ENCODE measurements at places on chromosomes 6 and 20.

- DNase-seq, result no peak
These were observed 41.2 kb downstream of the THBS2 start for GRCh38 chr6:169212436-169212835.

DNA sequence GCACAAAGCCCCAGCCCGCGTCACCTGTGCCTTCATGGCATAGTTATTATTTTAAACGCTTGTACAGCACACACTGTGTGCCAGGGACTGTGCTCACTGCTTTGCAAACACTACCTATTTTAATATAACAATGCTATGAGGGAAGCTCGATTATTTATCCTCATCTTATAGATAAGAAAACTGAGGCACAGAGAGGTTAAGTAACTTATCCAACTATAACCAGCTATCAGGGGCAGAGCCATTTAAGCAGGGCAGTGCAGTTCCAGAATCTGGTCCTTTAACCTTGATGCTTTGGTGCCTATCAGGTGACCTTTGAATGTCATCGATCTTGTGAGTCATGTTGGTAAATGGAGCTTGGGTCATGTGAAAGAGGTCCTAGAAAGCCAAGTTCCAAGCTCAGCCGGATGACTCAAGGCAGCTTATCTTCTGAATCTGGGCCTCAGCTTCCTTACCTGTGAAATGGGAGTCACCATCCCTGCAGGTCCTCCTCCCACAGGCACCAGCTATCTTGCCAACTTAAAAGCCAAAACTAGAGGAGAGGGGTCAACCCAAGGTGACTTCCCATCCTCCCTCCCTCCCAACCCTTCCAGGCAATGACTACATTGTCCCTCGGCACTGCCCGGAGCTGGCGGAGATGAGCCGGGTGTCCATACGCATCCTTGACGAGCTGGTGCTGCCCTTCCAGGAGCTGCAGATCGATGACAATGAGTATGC lies 56.4 kb upstream of the TTPAL start:
- no peak for DNase-seq

DNA sequence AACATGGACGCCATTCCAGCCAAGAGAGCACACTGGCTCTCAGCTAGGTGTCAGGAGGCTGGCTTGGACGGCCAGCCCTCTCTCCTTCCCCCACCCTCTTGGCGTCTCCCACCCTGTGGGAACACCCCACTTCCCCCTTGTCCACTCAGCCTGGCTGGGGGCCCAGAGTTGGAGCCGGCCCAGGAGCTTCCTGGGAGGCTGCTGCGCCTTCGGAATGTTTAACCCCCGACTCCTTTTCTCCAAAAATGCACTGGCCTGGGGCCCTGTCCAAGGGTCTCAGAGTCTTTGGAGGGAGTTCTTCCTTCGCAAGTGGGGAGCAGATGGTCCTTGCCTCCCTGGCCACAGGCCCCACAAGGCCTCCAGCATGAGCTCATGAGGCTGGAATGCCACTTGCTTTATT lies 4.1 kb downstream of the ADAM33 start:
- DNase-seq, result no peak

DNA sequence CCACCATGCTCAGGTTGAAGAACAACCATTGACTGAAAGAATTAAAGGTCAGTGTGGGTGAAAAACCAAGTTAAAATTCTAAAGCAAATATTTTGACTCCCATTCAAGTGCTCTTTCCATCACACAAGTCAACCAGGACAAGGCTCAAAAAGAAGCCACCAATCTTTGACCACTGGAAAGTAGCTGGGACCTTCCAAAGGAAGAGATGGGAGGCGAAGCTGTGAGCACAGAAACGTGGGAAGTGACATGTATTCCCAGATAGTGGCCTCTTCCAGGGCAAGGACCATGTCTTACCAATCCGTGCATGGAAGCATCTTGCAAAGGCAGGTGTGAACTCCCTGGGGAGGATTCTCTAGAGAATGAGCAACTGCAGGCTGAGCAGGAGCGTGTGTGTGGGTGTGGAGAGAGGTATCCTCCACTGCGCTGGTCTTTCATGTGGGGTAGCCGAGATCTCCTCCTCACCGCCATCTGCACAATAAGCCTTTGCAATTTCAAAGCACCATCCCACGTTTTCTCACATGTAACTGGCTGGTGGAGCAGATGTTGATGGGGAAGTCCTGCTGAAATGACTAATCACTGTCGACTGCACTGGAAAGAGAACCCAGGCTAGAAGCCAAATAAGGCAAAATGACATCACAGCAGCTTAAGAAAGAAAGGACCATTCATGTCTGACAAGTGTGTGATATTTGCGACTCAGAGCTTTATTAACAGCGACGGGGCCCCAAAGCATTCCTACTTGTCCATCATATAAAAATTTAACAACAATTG lies 189.4 kb upstream of the RREB1 start:
- DNase-seq, result no peak

- no peak for DNase-seq
These were observed 49.2 kb downstream of the MYH7B start for GRCh38 chr20:35004749-35005462.

GRCh38 chr6:157773248-157773773 lies 49.7 kb upstream of the SNX9 start:
- DNase-seq, result no peak

DNA sequence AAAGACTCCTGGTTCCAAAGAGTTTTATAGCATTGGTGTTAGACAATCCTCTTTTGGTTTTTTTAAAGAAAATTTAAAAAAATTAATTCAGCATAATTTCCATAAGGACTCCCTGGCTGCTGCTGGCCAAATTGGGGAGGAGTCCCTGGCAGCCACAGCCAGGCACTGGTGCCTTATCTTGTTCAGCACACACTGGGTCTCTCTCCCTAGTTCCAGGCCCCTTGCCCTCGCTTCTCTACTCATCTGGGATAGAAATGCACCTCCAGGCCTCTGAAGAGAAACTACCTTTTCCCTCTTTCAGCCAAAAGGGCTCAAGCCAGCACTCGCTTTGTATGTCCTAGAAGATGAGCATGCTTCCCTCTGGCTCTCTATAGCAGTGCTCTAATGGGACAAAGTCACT lies 13.4 kb upstream of the MAPK13 start:
- no peak for DNase-seq

GRCh38 chr20:23374441-23374840 lies 12.5 kb downstream of the GZF1 start:
- no peak for DNase-seq

GRCh38 chr6:121491576-121491975 lies 56.1 kb downstream of the GJA1 start:
- no peak for DNase-seq

GRCh38 chr6:158262755-158263154 lies 49.5 kb upstream of the TULP4 start:
- DNase-seq, result no peak

DNA sequence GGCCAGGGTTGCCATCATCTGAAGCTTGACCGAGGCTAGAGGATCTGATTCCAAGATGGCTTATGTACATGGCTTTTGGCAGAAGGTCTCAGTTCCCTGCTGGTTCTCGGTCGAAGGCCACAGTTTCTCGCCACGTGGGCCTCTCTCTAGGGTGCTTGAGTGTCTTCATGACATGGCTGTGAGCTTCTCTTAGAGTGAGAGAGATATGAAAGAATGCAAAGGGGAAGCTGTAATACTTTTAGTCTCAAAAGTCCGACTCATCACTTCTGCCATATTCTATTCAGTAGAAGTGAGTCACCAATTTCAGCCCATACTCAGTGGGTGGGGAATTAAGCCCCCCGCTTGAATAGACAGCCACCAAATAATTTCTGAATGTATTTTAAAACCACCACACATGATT lies 94.2 kb downstream of the UTRN start:
- DNase-seq, result no peak

GRCh38 chr6:85113934-85114580 lies 335.8 kb upstream of the NT5E start:
- DNase-seq, result no peak

DNA sequence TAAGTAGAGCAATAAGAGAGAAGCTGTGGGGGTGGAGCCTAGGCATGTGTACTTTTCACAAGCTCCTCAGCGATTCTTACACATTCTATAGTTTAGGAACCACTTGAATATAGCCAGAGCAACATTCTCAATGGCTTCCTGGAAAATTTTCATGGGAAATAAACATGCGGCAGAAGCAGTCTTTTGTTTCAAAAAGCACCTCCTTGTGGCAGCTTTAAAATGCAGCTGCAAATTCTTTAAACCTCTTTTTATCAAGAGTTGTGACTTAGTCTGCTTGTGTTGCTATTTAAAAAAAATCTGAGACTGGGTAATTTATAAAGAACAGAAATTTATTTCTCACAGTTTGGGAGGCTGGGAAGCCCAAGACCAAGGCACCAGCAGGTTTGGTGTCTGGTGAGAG lies 23.8 kb downstream of the NKX2-2 start:
- no peak for DNase-seq

DNA sequence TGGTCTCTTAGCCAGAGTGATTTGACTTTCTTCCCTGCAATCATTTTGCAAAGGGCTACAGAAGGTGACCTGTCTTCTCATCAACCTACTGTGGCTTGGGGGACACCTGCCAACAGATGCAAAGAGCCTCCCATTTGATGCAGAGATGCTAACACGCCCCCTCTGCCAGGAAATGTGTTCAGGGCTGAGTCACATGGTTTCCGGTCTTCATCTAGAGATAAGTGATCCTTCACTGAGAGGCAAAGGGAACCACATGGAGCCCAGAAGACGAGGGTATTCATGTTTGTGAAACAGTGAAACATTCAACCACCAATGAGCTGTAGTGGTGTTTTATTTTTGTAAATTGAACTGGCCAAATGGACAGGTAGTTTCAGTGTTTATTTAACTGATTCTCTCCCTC lies 109.0 kb upstream of the RIN2 start:
- no peak for DNase-seq

GRCh38 chr6:150738092-150738629 lies 127.3 kb upstream of the MTHFD1L start:
- DNase-seq, result no peak

- no peak for DNase-seq
These were observed 40.2 kb downstream of the TM9SF4 start for GRCh38 chr20:32149566-32150170.

- no peak for DNase-seq
These were observed 164.7 kb downstream of the LINC00237 start for GRCh38 chr20:20941468-20941889.

- DNase-seq, result no peak
These were observed 1588.0 kb downstream of the GRIK2 start for GRCh38 chr6:102981490-102982015.

GRCh38 chr6:19137505-19137904 lies 699.7 kb upstream of the ID4 start:
- no peak for DNase-seq
